ENCODE measurements at places on chromosomes 13 and 19.

DNA sequence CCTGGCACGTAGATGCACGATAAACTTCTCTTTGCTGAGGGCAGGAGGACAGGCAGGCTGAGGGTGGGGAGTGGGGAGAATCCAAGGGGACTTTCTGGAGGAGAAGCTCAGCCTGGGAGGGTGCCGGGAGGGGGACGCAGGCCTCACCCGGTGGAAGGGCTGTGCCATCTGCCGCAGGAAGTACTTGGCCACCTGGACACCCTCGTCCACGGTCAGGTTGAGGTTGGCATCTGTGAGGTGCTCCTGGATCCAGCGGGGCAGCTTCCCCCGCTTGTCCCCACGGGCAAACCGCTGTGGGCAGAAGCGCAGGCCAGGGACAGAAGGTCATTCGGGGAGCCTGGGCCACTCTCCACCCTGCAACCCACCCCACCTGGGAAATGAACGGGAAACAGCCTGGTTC lies 11.5 kb downstream of the KLC3 start:
- no peak for DNase-seq

- no peak for DNase-seq
Measured at GRCh38 chr19:7731218-7731595, 703 bp downstream of the CLEC4G start.

- DNase-seq, result no peak
Measured at GRCh38 chr13:49357694-49358093, 86.2 kb downstream of the CAB39L start.

GRCh38 chr13:114062341-114062740 lies 70.1 kb downstream of the RASA3 start:
- DNase-seq, result no peak

DNA sequence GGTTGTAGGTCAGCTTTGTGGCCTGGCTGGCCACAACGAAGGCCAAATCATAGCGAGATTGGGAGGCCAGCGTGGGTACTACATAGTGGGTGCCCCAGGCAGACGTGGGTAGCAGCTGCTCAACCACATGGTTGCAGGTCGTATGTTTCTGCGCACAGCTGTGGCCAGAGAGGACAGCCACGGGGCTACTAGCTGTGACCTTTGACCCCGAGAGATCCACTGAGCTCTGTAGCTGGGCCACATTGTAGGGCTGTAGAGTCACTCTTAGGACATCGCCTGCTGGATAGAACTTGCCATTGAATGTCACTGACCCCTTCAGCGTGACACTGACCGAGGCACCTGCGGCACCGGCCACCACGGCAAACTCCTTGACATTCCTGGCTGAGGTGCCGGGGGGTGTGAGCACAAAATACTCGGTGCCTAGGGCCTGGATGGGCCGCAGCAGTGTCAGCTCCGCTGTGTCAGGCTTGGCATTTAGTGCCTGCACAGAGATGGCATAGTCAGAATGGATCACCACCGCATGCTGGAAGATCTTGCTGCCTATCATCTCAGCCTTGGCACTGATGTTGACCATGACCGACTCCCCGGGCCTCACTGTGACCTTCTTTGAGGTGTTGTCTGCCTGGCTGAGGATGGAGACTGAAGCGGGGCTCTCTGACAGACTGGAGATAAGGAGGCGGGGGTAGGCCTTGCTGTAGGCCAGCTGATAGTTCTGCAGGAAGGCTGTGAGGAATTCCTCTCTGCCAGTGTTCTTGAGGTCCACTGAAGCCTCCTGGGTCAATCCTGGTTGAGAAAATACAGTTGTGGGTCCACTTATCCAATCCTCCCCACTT lies 6.7 kb downstream of the FCGBP start:
- no peak for DNase-seq

- no peak for DNase-seq
Measured at GRCh38 chr13:34815526-34815925, 126.5 kb upstream of the NBEA start.

GRCh38 chr13:111401151-111401550 lies 80.7 kb downstream of the TEX29 start:
- DNase-seq, result no peak

DNA sequence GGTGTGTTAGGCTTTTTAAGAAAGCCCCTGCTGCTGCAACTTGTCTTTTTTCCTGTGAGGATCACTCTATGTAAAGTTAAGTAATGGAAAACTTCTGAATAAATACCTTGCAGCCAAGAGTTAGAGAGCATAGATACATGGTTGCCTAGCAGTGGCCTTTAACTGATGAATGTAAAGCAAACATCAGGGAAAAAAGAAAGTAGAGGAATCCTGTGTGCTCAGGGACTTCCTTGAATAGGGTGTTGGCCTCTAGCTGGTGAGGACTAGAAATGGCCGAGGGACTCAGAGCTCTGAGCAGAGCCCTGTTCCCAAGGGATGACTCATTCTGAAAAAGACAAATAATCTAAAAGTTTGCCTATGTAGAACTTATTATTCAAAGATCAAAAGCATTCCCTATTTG lies 135.7 kb downstream of the MIPEP start:
- DNase-seq, result no peak

GRCh38 chr19:18349524-18350128 lies 9.2 kb downstream of the PGPEP1 start:
- DNase-seq, result no peak

DNA sequence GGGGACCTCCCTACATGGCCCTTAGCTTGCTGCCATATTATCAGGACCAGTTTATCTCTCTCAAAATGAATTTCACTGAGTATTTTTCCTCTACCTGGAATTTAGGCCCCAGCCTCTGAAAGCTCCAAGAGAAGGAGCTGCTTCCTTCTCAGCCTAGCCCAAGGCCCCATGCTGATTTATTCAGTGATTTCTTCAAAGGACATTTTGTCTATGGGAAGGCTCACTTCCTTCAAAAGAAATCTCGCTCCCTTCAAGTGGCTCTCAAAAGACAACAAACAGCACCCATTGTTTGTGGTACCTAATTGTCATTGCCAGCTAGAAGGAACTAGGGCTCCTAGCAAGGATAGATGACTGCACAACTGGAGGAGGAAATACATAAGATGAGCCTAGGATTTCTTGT lies 172.4 kb downstream of the SLC7A1 start:
- no peak for DNase-seq

- DNase-seq, result peak; percentile 62
Measured at GRCh38 chr13:51797664-51798488, 6.1 kb downstream of the DHRS12 start.

- no peak for DNase-seq
Measured at GRCh38 chr13:25153736-25154135, 18.4 kb downstream of the AMER2 start.

- no peak for DNase-seq
Measured at GRCh38 chr19:12090807-12091206, 26.3 kb downstream of the ZNF844 start.

DNA sequence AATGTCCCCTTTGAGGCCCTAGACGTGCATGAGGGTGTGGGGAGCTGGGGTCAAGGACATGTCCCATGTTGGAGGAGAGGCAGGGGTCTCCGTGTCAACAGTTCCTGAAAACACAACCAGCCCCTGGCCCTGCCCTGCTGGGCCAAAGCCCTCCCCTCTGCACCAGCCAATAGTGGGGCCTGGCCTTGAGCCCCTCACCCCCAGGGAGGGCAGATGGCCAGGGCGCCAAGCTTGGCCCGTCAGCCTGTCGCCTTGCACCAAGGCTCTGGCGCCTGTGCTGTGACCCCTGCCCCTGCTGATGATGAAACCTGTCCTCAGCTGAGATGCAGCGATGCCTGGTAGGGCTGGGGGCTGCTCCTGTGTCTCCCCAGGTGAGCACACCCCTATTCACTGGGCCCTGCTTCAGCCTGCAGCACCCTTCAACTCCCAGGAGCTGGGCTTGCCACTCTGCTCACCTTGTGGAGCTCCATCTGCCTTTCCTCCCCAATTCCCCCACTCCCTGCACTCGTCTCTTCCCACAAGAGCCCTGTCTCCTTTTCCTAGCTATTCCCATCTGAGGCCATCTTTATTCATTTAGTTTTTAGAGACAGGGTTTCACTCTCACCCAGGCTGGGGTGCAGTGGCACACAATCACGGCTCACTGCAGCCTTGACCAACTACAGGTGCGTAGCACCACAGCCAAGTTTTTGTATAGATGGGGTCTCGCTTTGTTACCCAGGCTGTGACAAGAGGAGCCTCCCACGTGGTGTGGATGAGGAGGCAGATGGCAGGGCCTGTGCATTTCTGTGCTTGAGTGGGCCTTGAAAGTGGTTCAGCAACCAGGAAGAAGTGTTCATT lies 2.1 kb upstream of the HAMP start:
- no peak for DNase-seq

- no peak for DNase-seq
Measured at GRCh38 chr19:54480051-54480450, 7.0 kb upstream of the CDC42EP5 start.

- no peak for DNase-seq
Measured at GRCh38 chr19:1081301-1082164, 13.6 kb downstream of the POLR2E start.

- no peak for DNase-seq
Measured at GRCh38 chr13:42110410-42111155, 62.1 kb downstream of the DGKH start.

DNA sequence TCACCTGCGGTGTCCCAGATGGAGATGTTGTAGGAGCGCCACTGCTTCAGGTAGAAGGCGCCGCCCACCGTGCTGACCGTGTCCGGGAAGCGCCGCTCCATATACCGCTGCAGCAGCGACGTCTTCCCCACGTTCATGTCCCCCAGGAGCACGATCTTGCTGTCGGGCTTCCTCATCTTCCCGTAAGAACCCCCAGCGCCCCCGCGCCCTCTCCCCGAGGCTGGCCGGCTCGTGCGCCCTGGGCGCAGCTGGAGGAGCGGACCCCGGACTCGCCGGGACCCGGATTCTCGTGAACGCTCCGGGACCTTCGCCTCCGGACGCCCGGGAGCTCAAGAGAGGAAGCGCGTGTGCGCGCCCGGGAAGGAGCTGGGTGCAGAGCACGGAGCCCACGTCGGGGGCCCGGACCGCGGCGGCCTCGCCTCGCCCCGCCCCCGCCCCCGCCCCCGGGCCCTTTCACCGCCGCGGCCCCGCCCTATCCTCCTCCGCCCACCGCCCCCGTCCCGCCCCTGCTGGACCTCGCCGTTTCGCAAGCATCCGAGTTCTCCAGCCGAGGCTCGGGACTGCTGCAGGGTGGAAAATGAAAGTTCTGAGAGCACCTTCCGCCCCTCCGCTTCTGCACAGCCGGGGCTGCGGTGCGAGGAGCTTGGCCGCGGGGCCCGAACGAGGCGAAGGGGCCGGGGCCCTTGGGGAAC lies at the start of gene RAB20:
TSS of gene RAB20 (minus strand) at position 379 of the 692 bp plus-strand sequence. CDS start at position 176, 203 bp downstream.
- no peak for DNase-seq

DNA sequence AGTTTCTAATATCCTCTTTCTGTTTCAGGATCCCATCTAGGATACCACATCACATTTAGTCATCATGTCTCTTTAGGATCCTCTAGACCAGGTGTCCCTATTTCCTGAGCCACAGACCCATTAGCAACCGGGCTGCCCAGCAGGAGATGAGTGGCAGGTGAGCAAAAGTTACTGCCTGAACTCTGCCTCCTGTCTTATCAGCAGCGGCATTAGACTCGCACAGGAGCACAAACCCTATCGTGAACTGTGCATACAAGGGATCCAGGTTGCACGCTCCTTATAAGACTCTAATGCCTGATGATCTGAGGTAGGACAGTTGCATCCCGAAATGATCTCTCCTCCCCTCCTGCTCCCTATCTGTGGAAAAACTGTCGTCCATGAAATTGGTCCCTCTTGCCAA lies 7.8 kb upstream of the CEBPG start:
- no peak for DNase-seq

DNA sequence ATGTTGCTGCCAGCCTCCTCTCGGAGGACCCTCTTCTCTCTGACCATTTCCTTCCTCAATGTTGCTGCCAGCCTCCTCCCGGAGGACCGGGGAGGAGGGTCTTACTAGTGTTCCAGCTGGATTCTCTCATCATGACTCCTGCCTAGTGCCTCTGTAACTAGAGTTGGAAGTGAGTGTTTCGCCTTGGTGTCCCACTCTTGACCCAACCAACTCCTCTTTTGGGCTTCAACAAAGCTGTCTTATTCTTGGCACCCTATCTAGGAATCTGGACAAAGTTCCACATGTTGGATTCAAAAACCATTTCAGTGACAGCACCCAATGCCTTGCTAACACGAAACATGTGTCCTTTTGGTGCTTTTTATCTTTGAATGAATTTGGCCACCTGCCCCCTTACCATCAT lies 165.4 kb downstream of the GPC5 start:
- DNase-seq, result no peak

GRCh38 chr13:106029676-106030290 lies 505.7 kb downstream of the EFNB2 start:
- DNase-seq, result no peak

- DNase-seq, result no peak
Measured at GRCh38 chr13:90276216-90276615, 1071.3 kb upstream of the MIR17HG start.

DNA sequence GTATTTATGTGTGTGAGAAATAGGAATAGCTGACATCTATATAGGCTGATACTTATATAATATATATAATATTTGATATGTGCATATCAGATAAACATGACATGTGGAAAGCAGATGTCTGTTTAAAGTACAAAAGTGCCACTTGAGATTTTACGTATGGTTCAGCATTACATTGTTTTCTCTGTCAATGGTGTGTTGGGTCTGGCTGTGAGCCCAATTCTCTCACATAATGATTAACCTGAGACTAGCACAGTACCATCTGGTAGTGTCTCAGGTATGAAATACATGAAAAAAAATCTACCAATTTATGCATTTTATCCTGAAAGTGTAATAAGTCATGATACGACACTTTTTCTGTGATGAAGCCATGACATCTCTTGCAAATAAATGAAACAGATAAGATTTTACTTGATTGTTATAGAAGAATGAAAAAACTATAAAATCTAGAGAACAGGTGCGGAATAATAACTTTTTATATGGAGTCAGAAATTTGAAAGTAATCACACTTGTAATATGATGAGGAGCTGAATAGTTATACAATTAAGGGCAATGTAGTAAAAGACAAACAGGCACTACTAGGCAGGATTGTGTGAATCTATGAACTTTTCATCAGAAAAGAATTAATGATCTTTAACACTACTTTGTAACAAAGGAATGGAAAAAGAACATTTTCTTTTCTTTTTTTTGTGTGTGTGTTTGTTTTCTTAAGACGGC lies 1405.0 kb downstream of the OLFM4 start:
- peak; percentile 77 for DNase-seq

GRCh38 chr13:112052213-112052612 lies 14.7 kb upstream of the SOX1 start:
- DNase-seq, result no peak

GRCh38 chr13:36259361-36260137 lies 38.1 kb downstream of the CCDC169 start:
- DNase-seq, result no peak
